ENCODE measurements at places on chromosomes 11 and 22. TPM values are rescaled to one million over a fixed set of nuclear protein-coding genes. Genes with fewer than 3 reads are reported as not detected.

The ZP1 gene
- not detected for total RNA-seq

The KCNJ1 gene
- not detected for total RNA-seq

The GAL3ST1 gene
- total RNA-seq: 0.29 TPM

The METTL15 gene
- 18.0 TPM for total RNA-seq

- peak; percentile 94 for DNase-seq
These were observed 39.5 kb downstream of the MUC5B start for GRCh38 chr11:1262172-1263006.

GRCh38 chr11:90251599-90251998 is 28.8 kb upstream of the CHORDC1 start:
- no peak for DNase-seq

GRCh38 chr11:26878959-26879581 is 114.8 kb upstream of the FIBIN start:
- DNase-seq: no peak

GRCh38 chr11:47067401-47067800 is 109.3 kb downstream of the ARFGAP2 start:
- DNase-seq: no peak

DNA sequence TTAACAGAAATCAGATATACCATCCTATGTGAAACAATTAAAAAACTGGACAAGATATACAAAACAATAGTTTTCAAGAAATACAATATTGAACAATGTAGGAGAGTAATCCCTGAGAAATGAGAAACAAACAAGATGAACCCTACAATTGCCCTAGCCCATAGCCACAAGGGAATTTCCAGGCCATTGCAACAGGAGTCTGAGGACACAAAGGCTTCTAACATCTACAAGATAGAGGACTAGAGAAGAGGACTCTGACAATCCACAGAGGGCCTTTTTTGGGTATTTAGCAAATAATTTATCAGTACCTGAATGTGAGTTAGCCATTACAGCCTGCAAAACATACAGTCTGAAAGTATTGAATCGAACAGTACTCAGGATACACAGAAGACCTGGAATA is 251.7 kb downstream of the GRM5 start:
- no peak for DNase-seq

All from activated naive CD4-positive, alpha-beta T cell treated with anti-CD3 and anti-CD28 coated beads for 36 hours (primary cell).